Dorsolateral prefrontal cortex (tissue), 122 donors: ENCODE measurements at places on chromosomes 2 and 18.

DNA sequence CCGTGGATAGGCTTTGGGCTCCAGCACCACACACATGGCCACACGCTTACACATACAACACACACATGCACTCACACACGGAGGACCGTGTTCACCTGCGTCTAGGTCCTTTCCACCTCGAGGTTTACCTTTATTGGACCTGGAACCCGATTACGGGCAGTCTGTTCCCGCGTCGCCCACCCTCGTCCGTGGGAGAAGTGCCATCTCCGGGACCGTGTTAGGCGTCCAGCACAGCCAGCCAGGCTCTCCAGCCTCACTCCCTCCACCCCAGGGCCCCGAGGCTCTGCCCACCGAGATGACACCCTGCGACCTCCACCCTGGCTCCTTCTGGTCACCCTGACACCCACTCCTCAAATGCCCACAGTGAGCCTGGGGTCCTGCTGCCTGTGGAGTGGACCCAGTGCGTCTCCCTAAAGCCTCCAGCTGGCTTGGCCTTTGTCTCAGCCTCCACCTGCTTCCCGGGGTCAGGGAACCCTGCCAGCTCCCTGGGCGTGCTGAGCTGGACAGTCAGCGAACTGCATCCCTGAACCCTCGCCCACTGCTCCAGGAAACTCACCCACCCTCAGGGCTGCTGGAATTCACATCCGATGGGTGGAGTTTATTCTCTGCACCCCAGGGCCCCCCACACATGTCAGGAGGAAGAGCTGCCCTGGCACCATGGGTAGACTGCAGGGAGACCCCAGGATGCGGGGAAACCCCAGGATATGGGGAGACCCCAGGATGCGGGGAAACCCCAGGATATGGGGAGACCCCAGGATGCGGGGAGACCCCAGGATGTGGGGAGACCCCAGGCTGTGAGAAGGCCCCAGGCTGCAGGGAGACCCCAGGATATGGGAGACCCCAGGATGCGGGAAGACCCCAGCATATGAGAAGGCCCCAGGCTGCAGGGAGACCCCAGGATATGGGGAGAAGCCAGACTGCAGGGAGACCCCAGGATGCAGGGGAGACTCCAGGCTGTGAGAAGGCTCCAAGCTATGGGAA, 33.0 kb downstream of the ADI1 start:
- no peak for DNase-seq

DNA sequence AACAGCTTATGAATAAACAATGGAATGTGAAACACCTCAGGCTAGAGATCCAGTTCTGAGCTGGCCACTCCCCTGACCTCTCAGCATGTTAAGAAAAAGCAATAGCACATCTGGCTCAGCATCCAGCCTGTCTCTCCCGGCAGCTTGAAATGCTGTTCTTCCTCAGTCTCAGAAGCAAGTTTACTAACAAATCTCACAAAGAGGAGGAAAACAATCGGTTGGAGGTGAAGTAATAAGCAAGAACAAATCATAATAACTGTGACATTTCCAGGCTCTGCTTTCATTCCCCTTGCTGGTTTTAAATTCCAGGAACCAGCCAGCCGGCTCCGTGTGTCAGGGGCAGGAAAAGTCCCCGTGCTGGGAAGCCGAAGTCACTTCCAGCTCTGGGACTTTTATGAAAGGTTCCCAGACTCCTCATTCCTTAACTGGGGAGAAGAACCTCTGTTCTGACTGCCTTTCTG, 133.9 kb upstream of the ARL4C start:
- no peak for DNase-seq

DNA sequence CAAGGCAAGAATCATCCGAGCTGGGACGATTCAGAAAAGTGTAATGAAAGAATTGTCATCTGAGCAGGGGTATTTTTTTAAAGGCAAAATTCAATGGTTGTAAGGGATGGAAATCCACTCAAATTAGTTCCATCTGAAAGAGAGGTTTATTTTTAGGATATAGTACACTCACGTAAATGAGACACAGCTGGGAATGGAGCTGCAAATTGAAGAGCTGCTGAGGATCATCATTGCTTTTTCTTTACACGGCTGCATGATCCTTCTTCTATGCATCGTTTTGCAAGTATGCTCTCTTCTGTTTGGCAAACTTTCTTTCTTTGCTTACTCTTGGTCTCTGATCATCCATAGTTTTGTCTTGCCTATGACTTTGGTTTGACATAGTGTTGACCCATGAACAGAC, 27.4 kb upstream of the CUL3 start:
- DNase-seq = no peak

DNA sequence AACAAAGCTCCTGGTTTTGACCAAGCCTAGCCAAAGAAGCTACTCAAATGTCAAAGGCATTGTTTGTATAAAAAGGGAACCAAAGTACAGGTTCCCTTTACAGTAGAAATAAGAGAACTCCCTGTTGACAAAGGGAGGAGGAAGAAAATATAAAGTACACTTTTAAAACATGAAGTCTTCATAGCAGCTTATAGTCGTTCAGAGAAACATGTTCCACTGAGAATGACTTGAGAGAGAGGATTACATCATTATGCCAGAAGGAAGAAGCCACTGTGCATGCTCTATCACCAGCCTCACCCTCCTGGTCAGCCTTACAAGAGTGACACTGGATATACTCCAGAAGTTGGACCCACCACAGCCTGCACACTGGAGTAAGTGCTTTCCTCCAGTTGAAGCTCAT, 2.5 kb upstream of the DHRS9 start:
- no peak for DNase-seq

GRCh38 chr18:69980509-69980908, 32.8 kb upstream of the CD226 start:
- DNase-seq = no peak
